ENCODE measurements at places on chromosomes 11 and 22.

DNA sequence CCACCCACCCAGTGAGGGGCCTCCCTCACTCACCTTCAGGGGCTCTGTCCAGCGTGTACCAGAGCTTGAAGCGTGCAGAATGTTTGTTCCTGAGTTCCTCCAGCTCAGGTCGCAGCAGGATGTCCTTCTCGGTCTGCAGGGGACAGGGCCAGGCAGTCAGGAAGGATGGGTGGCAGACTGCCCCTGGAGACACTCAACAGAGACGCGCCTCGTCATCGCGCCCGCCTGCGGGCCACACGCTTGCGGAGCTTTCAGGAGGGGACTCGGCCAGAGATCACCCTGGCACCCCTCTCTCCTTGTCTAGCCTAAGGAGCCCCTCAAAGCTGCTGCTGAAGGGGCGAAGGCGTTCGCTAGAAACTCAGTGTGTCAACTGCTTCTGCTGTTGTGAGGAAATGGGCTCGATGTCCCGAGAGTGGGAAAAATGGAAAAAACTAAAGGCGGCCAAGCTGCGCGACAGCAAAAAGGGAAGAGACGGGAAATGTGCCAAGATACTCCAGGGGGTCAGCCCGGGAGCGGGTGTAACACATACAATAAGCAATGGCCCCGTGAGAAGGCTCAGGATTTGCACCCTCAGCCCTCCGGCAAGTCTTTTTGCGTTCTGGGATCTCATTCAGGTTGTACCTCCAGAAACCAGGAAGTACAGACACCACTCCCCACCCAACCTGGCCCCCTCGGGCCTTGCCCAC is 9.2 kb upstream of the POLDIP3 start:
- no peak for DNase-seq

- no peak for DNase-seq
These were observed 52.2 kb upstream of the ARHGAP20 start for GRCh38 chr11:110764485-110764884.

DNA sequence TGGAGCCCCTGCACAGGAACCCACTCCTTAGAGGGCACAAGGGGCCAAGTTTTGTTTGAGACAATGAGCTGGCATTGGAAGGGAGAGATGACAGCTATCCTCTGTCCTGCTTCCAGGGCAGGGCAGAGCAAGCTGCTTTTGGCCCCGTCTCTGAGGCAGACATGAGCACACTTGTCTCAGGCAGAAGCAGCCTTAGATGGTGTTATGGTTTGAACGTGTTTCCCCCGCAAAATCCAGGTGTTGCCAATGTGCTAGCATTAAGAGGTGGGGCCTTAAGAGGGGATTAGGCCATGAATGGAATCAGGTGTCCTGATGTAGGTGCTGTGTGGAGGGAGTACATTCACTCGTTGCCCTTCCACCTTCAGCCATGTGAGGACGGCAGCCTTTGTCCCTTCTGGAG is 2.5 kb downstream of the TP53AIP1 start:
- DNase-seq, result no peak

DNA sequence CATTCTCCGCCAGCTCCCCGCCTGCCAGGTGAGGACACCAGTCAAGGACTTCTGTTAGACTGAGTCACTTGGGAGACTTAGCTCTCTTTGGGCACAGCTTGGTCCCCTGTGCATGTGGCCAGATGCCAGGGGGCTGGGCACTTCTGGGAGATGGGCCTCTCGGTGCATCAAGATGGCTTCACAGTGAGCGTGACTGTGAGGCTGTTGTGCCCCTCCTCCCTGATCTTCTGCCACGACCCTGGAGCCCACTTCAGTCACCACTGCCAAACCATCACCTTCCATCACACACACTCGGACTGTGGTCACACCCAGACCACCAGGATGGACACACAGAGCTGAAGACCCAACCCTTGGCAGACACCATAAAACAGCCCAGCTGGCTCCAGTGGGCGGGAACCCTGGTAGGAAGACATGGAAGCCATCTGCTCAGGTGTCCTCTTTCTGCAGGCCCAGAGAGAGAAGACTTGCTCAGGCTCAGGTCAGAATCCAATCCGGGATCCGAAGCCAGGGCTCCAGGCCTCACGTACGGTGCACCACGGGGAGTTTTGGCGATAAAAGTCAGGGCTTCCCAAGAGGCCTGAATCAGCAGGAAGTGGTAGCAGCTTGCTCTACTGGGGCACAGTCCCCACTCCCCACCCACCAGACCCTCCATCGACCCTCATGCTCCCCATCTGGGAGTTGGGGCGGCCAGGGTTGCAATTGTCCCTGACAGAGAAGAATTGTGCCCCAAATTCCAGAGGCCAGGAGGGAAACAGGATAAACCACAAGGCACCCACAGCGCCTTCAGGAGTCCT is 29.8 kb upstream of the CD5 start:
- no peak for DNase-seq

DNA sequence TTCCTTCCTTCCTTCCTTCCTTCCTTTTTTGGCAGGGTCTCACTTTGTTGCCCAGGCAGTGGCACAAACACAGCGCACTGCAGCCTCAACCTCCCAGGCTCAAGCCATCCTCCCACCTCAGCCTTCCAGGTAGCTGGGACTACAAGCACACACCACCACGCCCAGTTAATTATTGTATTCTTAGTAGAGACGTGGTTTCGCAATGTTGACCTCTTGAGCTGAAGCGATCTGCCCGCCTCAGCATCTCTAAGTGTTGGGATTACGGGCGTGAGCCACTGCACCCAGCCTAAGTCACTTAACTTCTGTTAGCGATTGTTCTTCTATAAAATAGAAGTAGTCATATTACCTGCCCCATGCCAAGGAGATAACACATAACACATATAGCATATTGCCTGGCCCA is 2.8 kb upstream of the SYTL2 start:
- DNase-seq, result no peak

DNA sequence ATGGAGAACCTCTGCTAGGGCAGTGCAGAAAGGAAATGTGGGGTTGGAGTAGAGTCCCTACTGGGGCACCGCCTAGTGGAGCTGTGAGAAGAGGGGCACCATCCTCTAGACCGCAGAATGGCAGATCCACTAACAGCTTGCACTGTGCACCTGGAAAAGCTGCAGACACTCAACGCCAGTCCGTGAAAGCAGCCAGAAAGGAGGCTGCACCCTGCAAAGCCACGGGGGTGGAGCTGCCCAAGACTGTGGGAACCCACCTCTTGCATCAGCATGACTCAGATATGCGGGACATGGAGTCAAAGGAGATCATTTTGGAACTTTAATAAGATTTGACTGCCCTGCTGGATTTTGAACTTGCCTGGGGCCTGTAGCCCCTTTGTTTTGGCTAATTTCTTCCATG is 8.7 kb downstream of the TSKU start:
- DNase-seq, result no peak

GRCh38 chr11:12865863-12866595 is 143.1 kb upstream of the RASSF10 start:
- DNase-seq, result no peak

DNA sequence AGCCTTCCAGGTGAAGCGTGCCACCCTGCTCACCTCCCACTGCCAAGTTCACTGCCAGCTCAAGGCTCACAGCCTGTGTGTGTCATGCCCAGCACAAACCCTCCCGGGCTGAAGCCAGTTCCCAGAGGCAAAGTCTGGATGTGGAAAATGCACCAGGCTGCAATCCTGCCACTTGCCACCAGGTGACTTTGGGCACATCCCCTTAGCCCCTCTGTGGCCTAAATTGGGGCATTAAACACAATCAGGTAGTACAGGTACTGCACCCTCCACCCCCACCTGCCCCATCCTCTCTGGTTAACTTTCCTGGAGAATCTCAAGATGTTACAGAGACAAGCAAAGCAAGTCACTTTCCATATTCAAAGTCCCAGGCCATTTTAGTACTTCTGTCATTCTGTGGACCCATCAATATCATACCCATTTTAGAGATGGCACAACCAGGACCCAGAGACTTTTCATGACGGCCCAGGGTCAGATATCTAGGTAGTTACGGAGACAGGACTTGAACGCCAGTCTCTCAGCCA is 1.8 kb upstream of the RASD2 start:
- DNase-seq, result peak; percentile 19

DNA sequence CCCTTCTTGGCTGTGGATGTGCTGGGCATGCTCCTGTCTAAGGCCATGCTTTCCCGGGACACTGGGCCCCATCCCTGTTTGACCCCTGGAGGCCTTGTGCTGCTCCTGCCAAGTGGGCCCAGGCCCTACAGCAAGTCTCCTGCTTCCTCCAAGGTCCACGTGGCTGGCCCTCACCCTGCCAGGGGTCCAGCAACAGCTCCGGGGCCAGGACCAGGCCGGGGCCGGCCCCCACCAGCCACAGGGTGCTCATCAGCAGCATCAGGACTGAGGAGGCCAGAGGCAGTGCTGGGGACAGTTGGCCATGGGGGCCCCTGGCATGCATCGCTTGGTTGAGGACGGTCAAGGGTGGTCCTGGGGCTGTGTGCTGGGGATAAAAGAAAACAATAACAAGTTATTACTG is 2.5 kb downstream of the RHBDD3 start:
- DNase-seq, result no peak

GRCh38 chr11:133905677-133906156 is 51.1 kb downstream of the IGSF9B start:
- DNase-seq, result no peak

Data from activated T-cell treated with anti-CD3 and anti-CD28 coated beads for 48 hours (primary cell).